ENCODE measurements at places on chromosomes 11 and 22.

DNA sequence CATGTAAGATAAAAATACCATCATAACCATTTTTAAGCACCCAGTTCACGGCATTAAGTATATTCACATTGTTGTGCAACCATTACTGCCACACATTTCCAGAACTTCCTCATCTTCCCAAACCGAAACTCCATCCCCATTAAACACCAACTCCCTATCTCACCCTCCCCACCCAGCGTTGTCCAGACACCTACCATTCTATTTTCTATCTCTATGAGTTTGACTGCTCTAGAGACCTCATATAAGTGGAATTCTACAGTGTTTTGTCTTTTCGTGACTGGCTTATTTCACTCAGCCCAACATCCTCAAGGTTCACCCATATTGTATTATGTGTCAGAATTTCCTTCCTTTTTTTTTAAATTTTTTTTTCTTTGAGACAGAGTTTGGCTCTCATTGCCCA lies 45.2 kb downstream of the PPFIA1 start:
- DNase-seq = no peak

GRCh38 chr11:64809781-64810241 lies 540 bp downstream of the MEN1 start:
- no peak for DNase-seq

- no peak for DNase-seq
Measured at GRCh38 chr11:91261513-91261912, 963.1 kb upstream of the FAT3 start.

DNA sequence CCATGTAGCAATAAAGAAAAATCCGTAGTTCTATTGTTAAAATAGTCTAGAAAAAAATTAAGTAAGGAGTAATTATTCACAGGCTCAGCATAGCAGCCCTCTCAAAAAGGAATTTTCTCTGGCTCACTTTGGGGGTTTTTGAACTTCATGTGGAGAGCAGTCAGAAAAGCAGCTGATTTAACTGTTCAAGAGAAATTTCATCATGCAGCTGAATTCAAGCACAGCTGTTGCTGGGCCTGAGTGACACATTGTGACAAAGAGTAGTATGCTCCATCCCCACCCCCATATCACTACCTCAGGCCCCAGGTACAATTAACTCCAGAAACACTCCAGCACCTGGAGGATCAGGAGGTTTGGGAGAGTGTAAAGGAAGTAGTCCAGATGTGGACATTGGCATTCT lies 272.1 kb downstream of the FAM76B start:
- no peak for DNase-seq

GRCh38 chr11:119480380-119481020 lies 57.5 kb upstream of the THY1 start:
- DNase-seq = no peak

GRCh38 chr11:71379701-71380100 lies 68.5 kb downstream of the DHCR7 start:
- DNase-seq = no peak

GRCh38 chr22:27573280-27574001 lies 228.1 kb downstream of the MN1 start:
- DNase-seq = no peak

DNA sequence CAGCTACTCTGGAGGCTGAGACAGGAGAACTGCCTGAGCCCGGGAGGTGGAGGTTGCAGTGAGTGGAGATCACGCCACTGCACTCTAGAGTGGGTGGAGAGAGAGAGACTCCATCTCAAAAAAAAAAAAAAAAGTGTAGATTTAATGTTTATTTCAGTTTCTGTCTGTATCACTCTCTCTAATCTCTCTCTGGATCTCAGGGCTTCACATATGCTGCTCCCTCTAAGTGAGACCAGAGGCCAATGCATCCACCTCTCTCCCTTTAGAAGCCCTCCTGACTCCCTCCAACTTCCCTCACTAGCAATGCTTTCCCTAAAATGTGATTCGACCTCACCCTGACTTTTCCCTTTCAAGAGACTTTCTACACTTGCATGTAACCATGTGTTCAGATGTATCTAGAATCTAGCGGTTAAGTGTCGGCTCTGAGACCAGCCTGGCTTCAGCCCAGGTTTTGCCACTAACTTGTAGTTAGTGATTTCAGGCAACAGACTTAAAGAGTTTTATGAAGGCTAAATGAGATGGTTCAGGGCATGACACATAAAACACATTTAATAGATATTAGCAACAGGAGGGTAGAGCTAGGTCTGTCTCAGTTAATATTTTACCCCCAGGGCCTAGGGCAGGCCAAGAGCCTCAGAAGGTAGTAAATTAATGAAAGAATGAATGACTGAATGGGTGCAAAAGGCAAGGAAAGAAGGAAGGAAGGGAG lies 364.3 kb downstream of the LARGE1 start:
- DNase-seq = no peak

DNA sequence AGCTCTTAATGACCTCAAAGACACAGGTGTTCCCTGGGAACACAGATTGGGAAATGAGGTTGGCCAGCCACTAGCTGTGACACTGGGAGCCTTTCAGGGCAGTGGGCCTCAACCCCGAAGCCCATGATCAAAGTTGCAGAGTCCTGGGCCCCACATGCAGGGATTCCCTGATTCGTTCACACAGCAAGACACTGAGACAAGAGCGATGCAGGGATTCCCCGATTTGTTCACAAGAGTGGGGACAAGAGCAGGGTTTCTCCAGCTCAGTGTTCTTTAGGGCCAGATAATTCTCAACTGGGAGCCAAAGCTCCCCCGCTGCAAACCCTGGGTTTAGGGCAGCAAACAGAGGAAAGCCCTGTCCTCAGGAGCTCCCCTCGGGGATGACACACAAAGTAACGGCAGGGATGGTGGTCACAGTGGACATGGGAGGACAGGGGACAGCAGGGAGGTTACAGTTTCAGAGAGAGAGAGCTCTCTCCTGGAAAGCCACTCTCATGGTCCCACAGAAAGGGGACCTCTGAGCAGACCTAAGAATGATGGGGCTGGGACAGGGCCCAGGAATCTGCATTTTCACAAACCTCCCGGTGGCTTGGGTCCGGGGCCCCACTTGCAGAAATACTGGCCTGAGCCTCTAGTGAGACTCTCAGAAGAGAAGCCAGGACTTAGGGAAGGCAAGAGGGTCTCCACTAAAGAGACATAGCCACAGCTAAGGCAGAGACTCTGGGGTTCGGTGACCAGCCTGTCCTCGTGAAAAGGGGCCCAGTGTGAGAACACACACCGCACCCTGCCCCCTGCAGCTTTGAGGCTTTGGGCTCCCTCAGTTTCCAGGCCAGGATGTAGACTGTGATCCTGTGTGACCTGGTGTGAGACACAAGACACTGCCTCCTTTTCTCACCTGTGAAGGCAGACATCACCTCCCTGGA lies 7.4 kb upstream of the GNAZ start:
- no peak for DNase-seq

All from stimulated activated CD4-positive, alpha-beta T cell treated with anti-CD3 and anti-CD28 coated beads, TNF-alpha, amount 100 ng/mL, for 1 hour (primary cell).